ENCODE measurements at places on chromosomes 6 and 20. TPM values are rescaled to one million over a fixed set of nuclear protein-coding genes. Genes with fewer than 3 reads are reported as not detected.

SGK2 gene
- 0.62 TPM for total RNA-seq

C4A gene
- total RNA-seq: 4.8 TPM

TMEM217 gene
- 3.3 TPM for total RNA-seq

PXDC1 gene
- 4.8 TPM for total RNA-seq

ELOVL2 gene
- not detected for total RNA-seq

Data from activated CD4-positive, alpha-beta memory T cell treated with anti-CD3 and anti-CD28 coated beads for 36 hours (primary cell).